ENCODE measurements at places on chromosomes 3 and 15.

GRCh38 chr3:24052446-24052845 is 107.4 kb downstream of the NR1D2 start:
- no peak for DNase-seq

GRCh38 chr3:194840661-194841514 is 155.2 kb downstream of the FAM43A start:
- no peak for DNase-seq

GRCh38 chr3:107512108-107512507 is 10.7 kb upstream of the BBX start:
- DNase-seq: no peak

GRCh38 chr3:18431266-18431665 is 6.1 kb upstream of the SATB1 start:
- no peak for DNase-seq

- no peak for DNase-seq
Observed at GRCh38 chr15:74124759-74125158, 5.6 kb upstream of the ISLR2 start.

- DNase-seq: no peak
Observed at GRCh38 chr3:124140746-124141145, 148.8 kb upstream of the ROPN1 start.

GRCh38 chr3:124993466-124993865 is 58.9 kb upstream of the MUC13 start:
- DNase-seq: no peak
